ENCODE measurements at places on chromosomes 2 and 18.

DNA sequence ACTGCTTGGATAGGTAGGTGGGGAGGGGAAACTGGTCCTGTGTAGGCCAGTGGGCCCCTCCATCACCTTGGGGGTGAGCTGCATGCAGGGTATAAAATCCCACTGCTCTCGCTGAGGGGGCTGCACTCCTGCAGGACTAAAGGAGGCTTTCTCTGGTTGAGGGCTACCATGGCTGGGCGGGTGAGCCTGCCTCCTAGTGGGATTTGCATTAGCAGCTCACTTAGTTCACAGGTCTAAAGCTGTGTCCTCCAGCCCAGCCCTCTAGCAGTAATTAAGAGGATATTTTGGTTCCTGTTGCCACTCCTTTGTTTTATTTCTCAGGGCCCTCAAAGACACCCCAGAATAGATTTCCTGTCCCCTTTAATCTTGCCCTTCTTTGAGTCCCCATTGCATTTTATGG, 24.6 kb downstream of the TMEM127 start:
- no peak for DNase-seq

- no peak for DNase-seq
These were observed 18.4 kb upstream of the B3GNT2 start for GRCh38 chr2:62177392-62178049.

- DNase-seq: no peak
These were observed 7.3 kb downstream of the COQ10B start for GRCh38 chr2:197460649-197461048.

DNA sequence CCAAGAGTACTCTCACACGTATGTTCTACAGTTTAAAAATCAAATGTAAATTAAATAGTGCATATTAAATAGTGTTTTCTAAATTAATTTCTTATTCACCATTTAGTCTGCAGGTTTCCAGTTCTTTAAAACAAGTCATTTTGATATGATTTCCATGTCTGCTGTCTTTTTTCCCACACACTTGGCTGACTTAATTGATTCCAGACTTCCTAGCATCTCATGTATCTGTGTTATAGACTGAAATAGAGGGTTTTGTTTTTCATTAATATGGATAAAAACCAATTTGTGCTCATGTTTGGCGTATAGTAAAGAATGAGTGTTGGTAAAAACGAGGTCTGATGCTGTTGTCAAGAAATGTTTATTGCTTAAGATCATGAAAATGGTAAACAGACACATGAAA, 104.3 kb downstream of the SRBD1 start:
- DNase-seq: no peak

DNA sequence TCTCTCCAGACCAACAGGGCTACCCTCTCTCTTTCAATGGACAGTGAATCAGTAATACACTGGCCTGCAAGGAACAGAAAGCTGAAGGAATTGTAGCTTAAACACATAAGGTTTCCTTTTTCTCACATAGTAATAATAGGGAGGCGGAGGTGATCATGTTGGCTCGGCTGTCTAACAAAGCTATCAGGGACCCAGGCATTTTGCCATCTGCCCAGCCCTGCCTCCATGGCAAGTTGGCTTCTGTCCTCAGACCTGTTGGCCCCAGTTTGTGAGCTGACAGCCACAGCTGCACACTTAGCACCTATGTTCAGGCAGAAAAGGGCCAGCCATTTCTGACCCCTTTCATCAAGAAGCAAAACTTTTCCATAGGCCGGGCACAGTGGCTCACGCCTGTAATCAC, 2.0 kb upstream of the CHRNG start:
- no peak for DNase-seq

GRCh38 chr18:9066817-9067306, 35.6 kb upstream of the NDUFV2 start:
- no peak for DNase-seq

GRCh38 chr2:26617588-26618083, 23.5 kb downstream of the CIB4 start:
- DNase-seq: no peak

- no peak for DNase-seq
These were observed 14.8 kb upstream of the GLI2 start for GRCh38 chr2:120720746-120721375.

DNA sequence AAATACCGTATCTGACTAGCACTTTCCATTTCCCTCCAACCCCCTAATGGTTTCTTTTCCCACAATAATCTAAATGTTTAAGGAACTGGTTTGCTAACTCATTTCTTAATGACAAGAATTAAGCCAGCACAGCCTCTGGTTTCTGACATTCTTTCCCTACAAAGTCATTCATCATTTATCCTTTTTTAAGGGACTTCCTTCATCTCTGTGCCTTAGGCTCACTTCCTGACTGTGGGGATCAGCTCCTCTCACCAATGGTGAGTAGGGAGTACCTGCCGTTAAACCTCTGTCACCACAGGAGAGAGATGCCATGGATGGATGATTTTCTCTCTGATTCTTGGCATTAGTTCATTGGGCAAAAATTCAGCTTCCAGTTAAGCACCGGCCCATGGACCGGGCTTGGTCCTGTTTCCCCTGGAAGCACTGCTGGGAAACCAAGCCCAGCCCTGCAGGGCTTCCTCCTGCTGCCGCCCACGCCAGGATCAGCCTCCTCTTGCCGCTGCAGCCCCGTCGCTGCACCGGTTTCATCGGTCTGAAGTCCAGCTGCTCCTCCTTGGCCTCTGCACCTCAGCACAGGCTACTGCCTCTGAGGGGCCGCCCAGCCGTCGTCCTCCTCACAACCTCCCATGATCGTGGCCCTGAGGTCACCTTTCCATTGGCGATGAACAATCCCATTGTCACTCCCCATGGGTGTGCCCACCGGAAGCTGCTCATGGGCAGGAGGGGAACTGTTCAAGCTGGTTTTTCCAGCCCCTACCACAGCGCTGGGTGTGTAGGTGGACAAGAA, 64.0 kb upstream of the ZNF516 start:
- DNase-seq: no peak

- DNase-seq: no peak
These were observed 148.8 kb upstream of the DLGAP1 start for GRCh38 chr18:4603955-4604354.

GRCh38 chr2:160970052-160970965, 189.9 kb upstream of the TANK start:
- peak; percentile 12 for DNase-seq

GRCh38 chr2:95056461-95057459, 31.3 kb downstream of the MAL start:
- no peak for DNase-seq

GRCh38 chr2:200869014-200869413, 4.6 kb upstream of the CLK1 start:
- DNase-seq: no peak

- peak; percentile 30 for DNase-seq
These were observed 3.6 kb downstream of the BIRC6 start for GRCh38 chr2:32360416-32360815.

DNA sequence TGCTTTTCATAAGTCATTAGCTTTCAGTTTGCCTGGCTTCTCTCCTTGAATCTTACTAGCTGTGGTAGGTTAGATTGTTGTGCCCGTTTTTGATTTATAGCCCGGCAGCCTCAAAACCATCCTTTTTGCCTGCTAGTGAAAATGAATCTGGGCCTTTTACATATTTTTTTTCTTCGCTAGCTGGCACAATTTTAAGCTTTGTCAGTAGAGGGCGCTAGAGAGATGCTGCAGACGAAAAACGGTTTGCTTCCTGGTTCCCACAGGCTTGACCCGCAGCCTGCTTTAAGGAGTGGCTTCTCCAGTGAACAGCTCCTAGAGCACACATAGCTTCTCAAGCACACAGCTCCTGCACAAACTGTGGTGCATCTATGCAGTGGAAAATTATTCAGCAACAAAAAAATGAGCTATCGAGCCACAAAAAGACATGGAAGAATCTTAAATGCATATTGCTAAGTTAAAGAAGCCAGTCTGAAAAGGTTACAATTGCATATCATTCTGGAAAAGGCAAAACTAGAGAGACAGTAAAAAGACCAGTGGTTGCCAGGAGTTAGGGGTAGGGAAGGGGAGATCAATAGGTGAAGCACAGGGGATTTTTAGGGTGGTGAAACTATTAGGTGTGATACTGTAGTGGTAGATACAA, 47.9 kb downstream of the E2F6 start:
- DNase-seq: peak; percentile 33

DNA sequence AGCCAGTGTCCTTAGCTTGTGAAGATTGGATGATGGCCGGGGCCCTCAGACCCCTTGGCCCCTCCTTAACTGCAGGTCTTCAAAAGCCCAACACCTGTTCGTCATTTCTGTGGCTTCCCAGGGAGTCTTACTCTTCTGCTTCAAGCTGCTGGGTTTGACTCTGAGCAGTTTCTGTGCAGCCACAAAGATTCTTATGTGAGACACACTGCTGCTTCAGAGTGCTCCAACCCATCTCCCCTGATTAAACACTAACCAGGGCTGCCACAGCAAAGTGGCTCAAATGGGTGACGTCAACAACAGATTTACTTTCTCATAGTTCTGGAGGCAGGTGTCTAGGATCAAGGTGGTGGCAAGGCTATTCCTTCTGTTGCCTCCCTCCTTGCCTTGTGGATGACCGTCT, 40.8 kb downstream of the TSN start:
- no peak for DNase-seq

DNA sequence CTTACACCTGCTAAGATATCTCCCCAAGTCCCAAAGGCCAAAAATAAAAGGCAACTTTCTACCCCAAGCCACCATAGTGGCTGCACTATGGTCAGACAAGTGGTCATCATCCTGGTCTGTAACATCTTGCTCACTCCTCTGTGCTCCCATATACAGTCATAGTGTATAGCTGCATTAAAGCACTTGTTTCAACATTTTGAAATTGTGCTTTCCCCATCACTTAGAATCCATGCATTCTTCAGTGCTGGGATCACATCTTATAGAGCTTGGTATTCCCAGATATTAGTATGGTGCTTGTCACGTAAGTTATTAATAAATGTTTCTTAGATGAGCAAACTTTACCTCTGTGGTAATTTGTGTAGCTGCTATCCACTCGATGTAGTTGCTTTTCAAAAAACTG, 40.4 kb upstream of the CDC42EP3 start:
- DNase-seq: no peak

DNA sequence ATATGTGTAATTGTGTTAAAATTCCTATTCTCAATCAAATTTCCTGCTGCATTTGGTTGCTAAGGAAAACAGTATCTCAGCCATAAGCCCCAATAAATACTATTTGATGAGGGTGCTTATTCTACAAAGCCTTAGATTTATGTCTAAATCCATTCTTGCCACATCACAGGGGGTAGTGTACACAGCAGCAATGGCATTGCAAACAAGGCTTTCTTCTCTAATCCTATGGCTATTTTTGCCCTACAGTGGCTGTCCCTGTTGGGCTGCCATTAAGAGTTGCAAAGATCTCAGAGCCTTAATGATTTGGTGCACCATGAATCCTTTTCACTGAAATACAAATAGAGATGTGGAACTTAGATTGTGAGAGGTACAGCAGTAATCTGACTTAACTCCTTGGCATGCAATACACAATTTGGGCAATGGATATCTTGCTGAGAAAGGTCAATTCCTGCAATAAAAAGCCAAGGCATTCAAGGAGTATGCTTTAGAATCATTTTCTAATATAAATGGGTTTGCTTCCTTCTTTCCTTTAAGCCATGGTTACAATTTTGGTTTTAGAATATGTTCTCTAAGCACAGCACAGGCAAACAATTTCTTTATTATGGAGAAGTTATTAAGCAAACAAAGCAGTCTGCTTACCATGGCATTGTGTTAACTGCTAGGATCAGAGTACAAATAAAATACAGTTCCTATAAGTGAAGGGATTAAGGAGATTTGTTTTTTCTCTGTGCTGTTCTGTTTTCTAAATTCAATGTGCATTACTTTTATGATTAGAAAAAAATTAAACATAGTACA, 69.8 kb upstream of the CD302 start:
- DNase-seq: no peak

DNA sequence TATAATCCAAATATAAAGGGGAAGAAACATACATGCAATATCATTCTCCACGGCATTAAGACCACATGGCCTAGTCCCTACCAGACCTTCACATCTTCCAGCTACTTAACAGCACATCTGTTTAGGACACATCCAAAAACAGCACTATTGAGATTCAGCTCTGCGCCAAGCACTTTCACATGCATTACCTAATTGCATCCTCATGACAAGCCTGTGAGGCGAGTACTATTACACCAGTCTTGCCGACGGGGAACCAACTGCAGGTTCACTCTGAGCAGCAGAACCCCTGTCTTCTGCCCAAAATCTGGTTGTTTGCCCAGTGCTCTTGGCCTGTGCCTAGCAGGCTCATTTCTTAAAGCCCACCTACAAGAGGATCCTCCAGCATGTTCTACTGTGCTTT, 66.7 kb downstream of the AAK1 start:
- no peak for DNase-seq

DNA sequence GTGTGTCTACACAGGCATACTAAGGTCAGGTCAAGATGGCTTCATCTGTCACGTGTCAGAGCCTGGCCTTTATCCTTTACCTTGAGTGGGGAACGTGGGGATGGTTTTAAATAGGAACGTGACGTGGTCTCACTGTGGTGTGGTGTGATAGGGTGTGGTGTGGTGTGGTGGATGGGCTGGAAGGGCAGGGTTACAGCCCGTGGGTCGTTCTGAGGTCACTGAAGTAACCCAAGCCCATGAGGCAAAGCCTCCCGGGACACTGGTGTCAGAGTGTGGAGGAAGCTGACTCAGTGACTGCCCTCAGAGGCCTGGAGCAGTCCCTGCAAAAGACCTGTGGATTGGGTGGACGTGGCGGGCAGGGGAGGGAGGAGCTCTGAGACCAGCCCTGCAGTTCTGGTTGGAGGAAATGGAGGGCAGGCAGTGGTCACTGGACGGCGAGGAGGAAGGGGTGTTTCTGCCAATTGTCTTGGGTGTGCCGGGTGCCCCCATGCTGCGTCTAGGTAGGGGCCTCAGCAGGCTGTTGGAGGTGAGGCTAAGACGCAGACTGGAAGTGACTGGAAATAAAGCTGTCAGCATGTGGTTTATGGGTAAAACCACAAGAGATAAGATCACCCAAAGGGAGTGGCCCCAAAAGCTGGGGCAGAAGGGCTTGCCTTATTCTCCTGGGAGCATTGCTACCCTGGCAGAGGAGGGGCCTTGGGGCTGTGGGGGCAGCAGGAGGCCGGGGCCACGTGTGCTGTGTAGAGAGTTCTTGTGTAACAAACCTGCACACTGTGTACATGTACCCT, 84.8 kb downstream of the SH3RF3 start:
- DNase-seq: peak; percentile 82

GRCh38 chr2:138722316-138722715, 57.9 kb downstream of the NXPH2 start:
- DNase-seq: no peak

DNA sequence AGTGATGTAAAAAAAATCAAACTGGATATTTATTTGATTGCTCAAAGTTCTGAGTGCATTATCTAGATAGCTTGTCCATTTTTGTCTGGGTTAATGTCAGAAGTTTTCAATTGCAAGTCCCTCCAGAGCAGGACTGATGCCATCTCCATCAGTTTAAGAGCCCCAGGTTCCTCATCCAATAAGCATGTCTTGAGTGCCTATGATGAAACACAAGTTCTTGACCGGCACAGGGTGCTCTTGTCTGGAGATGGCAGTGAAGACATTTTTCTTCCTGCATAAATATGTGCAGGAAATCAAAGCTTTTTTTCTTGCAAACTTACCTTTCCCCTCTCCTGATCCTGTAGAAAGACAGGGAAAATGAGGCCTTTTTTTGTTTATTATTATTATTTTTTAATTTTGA, 31.9 kb downstream of the CAVIN2 start:
- DNase-seq: no peak

- no peak for DNase-seq
These were observed 311.3 kb downstream of the ARHGAP15 start for GRCh38 chr2:143440411-143441012.

- DNase-seq: no peak
These were observed 103.8 kb downstream of the EPHA4 start for GRCh38 chr2:221468317-221468716.

GRCh38 chr2:47602996-47603395, 179.9 kb upstream of the MSH6 start:
- DNase-seq: no peak

- DNase-seq: no peak
These were observed 26.5 kb upstream of the EML4 start for GRCh38 chr2:42142547-42143184.
